Cardiac muscle cell (in vitro differentiated cells and primary cell): ENCODE measurements at places on chromosomes 4 and X. TPM values are rescaled to one million over a fixed set of nuclear protein-coding genes. Genes with fewer than 3 reads are reported as not detected.

Gene SLC6A14
- total RNA-seq: not detected in 2 replicates

Gene LRAT
- 2.5 and 5.8 TPM in 2 replicates for total RNA-seq

Gene RAB39B
- 1.7 and 2.1 TPM in 2 replicates for total RNA-seq

Gene BGN
- total RNA-seq: 0.54 and 1.9 TPM in 2 replicates

DNA sequence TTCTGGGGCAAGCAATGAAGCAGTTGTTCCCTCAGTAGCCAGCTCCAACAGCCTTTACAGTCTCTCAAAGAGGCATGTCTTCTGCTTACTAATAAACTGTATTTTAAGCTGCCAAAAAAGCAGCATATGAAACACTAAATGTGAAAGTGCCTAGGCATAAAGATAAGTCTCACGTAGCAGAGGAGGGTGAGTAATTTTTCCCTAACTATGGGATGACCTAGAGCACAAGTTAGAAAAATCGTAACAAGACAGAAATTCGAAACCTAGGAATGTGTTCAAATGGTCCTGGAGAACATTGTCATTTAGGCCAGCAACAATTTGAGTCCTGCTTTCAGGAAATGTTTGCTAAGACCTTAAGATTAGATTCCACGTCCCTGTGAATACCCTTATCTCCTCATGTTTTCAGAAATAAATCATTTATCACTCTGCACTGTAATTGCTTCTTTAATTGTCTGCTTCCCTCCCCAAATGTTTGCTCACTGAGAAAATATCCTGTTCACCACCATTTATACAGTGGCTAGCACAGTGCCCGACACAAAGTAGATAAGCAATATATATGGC is 222.2 kb downstream of the KCNIP4 start:
- peaks cover 5% of the 10 kb centered on the region for H3K4me1 ChIP-seq
- H3K4me3 ChIP-seq: no peak overlapping the region
- peak; percentile 63 for DNase-seq
- H3K27me3 ChIP-seq: no peaks in the 10 kb centered on the region
- H3K36me3 ChIP-seq: no peaks in the 10 kb centered on the region
- H3K27ac ChIP-seq: no peak overlapping the region

DNA sequence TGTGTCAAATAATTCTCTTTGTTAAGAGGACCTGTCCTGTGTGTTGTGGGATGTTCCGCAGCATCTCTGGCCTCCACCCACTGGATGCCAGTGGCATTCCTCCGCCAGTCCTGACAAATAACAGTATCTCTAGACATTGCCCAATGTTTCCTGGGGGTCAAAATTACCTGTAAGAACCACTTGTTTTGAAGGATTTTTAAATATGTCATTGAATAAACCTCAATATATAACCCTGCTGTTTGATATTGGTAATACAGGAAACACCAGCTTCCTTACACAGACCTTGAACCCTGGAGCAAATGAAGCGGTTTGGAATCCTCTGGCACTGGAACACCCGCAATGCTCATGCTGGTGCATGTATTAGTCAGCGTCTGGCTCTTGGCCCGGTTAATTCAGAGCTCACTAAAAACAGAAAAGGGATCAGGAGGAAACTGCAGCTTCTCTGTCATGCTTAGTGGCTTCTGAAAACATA is 101.3 kb downstream of the TBL1X start:
- no peaks in the 10 kb centered on the region for H3K36me3 ChIP-seq
- H3K27ac ChIP-seq: no peak overlapping the region
- H3K27me3 ChIP-seq: no peaks in the 10 kb centered on the region
- no peak overlapping the region for H3K4me3 ChIP-seq
- DNase-seq: peak; percentile 82
- no peaks in the 10 kb centered on the region for H3K4me1 ChIP-seq

DNA sequence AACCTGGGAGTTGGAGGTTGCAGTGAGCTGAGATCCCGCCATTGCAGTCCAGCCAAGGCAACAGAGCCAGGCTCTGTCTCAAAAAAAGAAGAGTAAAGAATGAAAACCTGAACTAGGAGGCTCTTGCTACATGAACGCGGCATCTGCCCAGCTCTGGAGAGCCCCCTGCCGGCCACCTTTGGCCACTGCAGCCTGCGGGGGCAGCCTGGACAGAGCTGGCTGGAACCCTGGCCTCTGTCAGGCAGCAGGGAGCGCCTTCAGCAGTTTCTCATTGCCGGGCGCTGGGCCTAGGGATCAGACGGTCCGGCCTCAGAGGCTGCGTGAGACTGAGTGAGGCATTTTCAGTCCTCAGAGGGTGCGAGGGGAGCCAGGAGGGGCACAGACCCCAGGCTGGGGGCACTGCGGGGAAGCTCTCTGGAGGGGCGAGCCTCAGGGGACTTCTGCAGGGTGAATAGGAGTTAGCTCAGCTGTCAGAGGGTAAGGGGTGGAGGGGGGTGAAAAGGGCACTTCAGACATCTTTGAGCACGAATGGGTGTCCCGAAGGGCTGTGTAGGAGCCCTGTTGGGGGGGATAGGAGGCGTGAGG is 17.5 kb downstream of the DOK7 start:
- DNase-seq: peak; percentile 87
- H3K27ac ChIP-seq: peak overlapping the region; percentile 53
- H3K27me3 ChIP-seq: no peaks in the 10 kb centered on the region
- peaks cover 22% of the 10 kb centered on the region for H3K4me1 ChIP-seq
- H3K36me3 ChIP-seq: no peaks in the 10 kb centered on the region
- no peak overlapping the region for H3K4me3 ChIP-seq

DNA sequence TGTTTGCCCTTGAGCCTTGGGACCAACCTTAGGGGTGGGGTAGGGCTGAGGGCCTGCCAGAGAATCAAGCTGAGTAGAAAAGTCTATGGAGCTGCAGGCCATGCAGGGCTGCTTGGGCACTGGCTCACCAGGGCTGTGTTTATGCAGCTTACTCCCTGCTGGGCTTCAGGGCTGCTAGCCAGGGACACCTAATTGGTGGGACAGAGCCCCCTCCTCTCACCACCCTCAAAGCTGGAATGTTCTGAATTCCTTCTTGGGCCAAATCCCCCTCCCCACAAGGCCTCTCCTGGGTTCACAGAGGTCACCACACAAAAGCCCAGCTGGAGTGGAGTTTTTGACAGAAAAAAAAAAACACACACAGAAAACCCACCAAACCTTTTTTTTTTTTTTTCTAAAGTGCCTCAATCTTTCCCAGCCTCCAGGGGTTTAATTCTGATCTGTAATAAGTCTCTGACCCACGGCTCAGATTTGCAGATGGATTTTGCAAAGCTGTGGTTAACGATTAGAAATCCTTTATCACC is at the start of gene CLDN2:
Gene CLDN2 (plus strand): TSS at position 471 of the 521 bp plus-strand sequence. CDS start 7,827 bp downstream, outside the sequence.
- H3K4me1 ChIP-seq: peaks cover 25% of the 10 kb centered on the region
- no peaks in the 10 kb centered on the region for H3K27me3 ChIP-seq
- H3K4me3 ChIP-seq: no peak within 1 kb of the TSS
- peak within 1 kb of the TSS; percentile 45 for H3K27ac ChIP-seq

- no peak overlapping the region for H3K4me3 ChIP-seq
- peaks cover 6% of the 10 kb centered on the region for H3K4me1 ChIP-seq
- no peaks in the 10 kb centered on the region for H3K36me3 ChIP-seq
- DNase-seq: no peak
- no peaks in the 10 kb centered on the region for H3K27me3 ChIP-seq
These were observed 29.3 kb upstream of the MYOZ2 start for GRCh38 chr4:119106036-119107000.

DNA sequence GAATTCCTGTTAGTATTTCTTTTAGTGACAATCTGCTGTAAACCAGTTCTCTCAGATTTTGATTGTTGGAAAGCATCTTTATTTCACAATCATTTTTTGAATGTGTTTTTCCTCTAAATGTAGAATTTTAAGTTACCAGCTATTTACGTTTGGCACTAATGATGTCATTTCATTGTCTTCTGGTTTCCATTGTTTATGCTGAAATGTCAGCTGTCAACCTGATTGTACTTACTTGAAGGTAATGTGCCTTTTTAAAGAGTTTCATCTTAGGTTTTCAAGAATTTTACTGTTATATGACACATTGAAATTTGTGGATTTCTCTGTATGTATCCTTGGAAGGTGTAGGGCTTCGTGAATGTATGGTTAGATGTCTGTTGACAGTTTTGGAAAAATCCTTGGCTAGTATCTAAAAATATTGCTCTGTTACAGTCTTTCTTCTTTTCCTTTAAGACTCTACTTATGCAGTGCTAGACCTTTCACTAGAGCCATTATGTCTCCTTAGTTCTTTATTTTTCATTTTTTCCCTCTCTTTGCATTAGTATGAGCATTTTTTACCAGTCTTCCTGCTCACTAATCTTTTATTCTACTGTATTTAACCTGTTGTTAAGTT is 30.4 kb downstream of the SMAD1 start:
- no peak for DNase-seq
- H3K36me3 ChIP-seq: no peaks in the 10 kb centered on the region
- no peaks in the 10 kb centered on the region for H3K27me3 ChIP-seq
- H3K4me3 ChIP-seq: no peak overlapping the region

DNA sequence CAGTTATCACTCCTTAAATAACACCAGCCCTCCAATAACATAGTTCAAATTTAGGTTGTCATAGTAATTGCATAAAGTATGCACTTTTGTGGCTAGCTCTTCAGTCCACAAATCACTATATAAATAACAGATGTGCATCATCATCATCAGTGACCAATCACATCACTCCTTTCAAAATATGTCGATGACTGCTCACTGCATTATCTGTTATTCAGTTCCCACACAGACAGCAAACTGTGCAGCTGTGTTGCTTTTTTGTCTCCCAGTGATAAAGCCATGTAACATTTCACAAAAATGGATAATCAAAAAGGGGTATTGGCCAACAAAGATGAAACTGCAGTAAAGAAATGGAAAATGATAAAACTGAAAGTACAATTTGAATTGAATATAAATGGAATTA is 205.4 kb downstream of the DCLK2 start:
- peaks cover 13% of the 10 kb centered on the region for H3K4me1 ChIP-seq
- H3K27me3 ChIP-seq: no peaks in the 10 kb centered on the region
- no peak overlapping the region for H3K4me3 ChIP-seq
- H3K27ac ChIP-seq: no peak overlapping the region
- no peaks in the 10 kb centered on the region for H3K36me3 ChIP-seq
